Brain (organoid and tissue), 16 donors: ENCODE measurements at places on chromosomes 5 and 9.
A peak's percentile ranks its signal among the peaks of the same experiment; 100 is the strongest.

- no peak for DNase-seq
Measured at GRCh38 chr9:37486616-37487548, 1.1 kb downstream of the POLR1E start.

DNA sequence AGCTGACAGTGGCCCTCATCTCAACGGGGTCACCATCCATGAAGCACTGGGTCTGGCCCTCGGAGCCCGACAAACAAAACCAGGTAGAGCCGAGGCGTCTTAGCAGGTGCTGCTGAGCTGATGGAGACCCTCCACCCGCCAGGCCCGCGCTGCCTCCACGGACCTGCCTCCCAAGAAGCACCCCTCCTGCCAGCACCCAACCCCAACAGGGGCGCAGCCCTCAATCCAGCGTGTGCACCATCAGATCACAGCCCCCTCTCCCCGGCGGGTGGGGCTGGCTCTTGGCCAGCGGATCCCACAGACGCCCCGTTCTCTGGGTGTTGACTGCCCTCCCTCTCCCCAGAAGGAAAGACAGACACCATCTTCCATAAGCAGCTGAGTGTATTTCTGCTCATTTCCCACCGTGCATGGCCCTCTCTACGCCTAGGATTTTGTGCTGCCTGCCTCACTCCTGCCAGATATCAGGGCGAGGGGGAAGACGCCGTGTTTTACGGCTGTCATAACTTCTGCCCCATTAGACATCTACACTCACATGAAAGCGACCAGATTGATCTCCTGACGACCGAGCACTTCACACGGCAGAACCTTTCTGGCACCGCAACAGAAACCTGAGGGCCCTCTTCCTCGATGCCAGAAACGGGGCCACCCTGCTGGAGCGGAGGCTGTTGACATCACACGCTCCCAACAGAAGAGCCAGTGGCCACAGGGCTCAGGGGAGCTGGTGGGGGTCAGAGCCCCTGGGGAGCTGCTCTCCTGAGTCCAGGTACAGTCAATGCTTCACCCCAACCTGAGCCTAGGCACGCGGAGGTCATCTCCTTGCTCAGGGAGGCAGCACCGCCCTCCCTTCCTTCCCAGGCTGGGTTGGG lies 12.4 kb downstream of the NACC2 start:
- DNase-seq = no peak

DNA sequence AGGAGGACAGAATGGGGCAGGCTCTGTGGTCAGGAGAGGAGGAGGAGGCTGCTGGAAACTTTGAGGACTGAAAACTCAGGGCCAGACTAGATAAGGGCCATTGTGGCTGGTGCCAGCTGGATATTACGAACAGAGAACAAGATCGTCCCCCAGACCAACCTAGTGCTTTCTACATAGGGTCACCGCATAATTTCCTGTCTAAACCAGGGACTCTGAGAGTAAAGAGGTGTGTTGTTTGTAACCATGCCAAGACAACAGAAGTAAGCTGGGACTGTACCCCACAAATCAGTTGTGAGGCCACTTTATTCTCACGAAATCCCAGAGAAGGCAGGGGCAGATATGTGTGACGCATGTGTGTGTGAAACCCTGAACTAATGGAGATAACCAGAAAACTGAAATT lies 20.3 kb upstream of the GFPT2 start:
- DNase-seq = no peak

- no peak for DNase-seq
Measured at GRCh38 chr9:95368377-95369160, 51.1 kb upstream of the FANCC start.

DNA sequence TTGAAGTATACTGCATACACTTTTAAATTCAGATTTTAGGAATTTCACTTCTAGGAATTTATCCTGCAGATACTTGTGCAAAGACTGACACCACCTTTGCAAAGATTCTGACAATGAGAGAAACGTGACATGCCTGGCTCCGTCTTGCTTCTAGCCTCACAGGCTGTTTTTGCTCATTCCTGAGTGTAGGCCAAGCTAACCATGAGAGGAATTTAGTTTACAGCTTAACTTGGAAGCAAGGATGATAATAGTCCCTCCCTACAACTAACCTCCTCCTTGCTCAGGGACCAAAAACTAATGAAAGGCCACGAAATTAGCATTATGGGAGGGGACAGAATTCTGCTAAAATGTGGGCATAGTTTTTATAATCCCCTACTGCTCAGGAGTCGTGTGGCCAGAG lies 31.1 kb downstream of the C5orf22 start:
- no peak for DNase-seq

- no peak for DNase-seq
Measured at GRCh38 chr9:80552931-80553330, 981.2 kb downstream of the TLE4 start.

DNA sequence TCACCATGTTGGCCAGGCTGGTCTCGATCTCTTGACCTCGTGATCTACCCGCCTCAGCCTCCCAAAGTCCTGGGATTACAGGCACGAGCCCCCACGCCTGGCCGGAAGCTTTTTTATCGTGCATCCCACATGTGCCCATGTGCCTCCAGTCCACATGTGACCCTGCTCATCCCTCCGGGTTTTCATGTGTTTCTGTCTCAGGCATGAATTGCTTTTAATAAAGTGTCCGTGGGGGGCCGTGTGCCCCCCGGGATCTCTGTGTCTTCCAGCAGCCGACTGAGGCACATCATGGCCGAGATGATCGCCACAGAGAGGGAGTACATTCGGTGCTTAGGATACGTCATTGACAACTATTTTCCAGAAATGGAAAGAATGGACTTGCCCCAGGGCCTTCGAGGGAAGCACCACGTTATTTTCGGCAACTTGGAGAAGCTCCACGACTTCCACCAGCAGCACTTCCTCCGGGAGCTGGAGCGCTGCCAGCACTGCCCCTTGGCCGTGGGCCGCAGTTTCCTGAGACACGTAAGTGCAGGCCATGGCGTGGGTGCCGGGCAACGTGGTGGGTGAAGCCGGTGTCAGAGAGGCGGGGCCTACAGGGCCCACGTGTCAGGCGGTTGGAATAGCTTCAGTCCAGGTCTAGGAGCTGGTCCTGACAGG lies 22.1 kb upstream of the LRRC14B start:
- no peak for DNase-seq

DNA sequence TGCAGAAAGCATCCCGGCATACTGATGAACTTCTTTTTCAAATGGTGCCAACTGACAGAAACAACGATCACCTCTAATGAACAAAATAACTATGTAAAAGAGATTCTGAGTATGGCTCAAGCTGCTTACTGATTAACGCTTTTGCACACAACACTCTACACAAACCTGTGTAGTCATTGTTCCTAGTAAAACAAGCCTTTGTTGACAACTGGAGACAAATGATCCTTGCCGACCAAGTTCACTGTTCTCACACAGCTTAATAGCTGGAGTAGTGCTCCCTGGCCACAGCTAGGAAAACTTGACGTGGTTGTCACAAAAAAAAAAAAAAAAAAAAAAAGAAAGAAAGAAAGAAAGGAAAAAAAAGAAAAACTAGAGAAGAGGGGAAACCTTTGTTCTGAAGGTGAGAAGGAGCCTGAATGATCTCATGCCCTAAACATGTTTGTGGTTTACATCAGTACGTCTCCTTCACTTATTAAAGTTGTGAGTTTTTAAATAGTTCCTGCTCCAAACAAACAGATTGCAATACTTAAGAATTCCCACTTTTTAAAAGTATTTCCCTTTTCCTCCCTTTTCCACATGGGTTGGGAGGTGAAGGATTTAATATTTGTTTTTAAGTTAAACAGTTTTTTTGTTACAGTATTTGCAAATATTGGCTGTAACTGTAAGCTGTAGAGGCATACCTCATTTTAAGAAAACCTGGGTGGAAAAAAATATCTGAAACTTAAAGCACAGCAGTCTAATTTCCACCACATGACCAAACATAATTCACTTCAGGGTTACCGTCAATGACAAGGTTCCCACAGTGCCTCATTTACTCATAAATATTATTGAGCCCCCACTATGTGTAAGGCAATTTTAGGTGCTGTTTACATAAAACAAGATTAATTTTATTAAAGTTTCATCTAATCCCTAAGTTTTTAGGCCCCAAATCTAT lies 63.7 kb downstream of the GLIS3 start:
- peak; percentile 36 for DNase-seq

DNA sequence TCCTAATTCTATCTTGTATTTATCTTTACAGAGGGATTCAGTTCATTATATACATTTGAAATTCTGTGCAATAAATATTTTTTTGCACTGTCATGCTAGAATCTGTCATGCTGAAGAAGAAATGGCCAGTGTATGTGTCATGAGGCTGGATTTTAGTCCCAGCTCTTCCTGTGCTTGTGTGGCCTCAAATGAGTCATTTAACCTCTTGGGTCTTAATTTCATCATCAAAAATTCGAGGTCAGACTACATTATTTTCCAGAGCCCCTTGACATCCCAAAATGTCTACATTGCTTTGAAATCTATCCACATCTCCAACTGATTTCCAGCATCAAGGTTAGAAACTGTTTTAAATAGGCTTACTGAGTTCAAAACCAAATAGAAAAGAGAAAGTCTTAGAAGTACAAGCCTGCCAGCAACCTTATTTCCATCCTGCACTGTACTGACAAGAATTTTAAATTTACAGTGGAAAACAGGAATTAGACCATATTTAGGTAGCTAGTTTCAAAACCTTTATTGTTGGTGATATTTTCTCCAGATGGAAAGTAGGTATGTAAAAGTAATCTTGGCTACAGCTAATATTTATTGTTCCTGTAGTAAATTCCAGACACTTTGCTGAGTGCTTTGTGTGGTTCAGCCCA lies 96.7 kb upstream of the MAMDC2 start:
- no peak for DNase-seq

DNA sequence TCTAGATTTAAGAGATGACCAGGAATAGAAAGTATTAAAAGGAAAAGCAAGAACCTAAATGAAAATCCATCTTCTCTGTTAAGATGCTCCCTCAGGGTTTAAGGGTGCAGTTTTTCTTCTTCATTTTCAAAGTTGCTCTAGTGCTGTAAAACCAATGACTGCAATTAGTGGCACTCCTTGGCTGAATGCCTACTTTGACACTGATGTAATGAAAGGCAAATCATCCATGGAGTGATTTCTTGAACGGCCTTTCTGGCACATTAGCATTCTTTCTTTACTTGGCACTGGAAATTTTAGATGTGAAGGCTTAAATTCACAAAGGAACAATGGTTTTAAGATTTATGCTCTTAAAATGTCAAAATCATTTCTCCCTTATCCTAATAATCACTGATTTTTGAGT lies 19.3 kb upstream of the ISCA1 start:
- peak; percentile 44 for DNase-seq
